ENCODE measurements at places on chromosomes 7 and 10. TPM values are rescaled to one million over a fixed set of nuclear protein-coding genes. Genes with fewer than 3 reads are reported as not detected.

HERC4 gene
- total RNA-seq: 106 TPM

HOXA10 gene
- total RNA-seq: not detected

SPRN gene
- not detected for total RNA-seq

CACNA2D1 gene
- not detected for total RNA-seq

MYPN gene
- not detected for total RNA-seq

GTPBP4 gene
- 67.7 TPM for total RNA-seq

SAP25 gene
- 118 TPM for total RNA-seq

PON1 gene
- total RNA-seq: not detected

RAB18 gene
- total RNA-seq: 79.8 TPM

CFAP46 gene
- not detected for total RNA-seq

GNAT3 gene
- total RNA-seq: not detected

CYP3A4 gene
- total RNA-seq: not detected

KAZALD1 gene
- total RNA-seq: not detected

ZNF273 gene
- total RNA-seq: 9.5 TPM

LEP gene
- total RNA-seq: not detected

SPDYE2B gene
- total RNA-seq: not detected

DNA sequence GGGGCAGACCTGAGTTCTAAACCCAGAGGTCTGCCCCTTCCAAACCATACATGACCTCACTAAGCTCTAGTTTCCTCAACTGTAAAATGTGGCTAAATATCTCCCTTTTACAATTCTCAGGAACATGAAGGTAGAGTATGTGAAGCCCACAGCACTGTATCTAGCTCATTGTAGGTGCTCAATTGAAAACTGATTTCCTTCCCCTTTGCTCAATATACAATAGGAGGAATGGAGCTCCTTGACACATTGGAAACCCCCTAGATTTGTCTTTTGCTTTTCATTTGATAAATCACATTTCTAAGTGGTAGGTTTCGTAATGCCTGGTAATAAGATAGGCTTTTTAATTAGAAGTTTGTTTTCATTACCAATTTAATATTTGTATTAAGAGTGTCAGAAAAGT, 153.3 kb downstream of the ARID5B start:
- DNase-seq: no peak

DNA sequence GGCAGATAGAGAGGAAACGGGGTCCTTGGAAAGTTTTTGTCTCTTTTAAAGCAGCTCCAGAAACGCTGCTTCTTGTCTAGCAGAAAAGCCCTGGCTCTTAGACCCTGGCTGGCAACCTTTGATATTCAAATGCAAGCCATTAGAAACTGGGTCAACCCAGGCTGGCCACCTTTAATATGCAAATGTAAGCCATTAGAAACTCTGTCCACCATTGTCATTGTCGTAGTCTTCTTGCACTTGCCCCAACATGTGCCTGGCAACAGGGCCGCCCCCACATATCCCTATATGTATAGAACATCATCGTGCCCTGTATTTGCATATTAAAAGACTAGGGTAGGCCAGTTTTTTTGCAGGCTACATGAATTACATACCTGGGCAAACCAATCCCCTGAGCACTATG, 621.3 kb upstream of the DPP6 start:
- DNase-seq: no peak

- DNase-seq: no peak
Measured at GRCh38 chr10:90798482-90798881, 59.4 kb downstream of the HTR7 start.

DNA sequence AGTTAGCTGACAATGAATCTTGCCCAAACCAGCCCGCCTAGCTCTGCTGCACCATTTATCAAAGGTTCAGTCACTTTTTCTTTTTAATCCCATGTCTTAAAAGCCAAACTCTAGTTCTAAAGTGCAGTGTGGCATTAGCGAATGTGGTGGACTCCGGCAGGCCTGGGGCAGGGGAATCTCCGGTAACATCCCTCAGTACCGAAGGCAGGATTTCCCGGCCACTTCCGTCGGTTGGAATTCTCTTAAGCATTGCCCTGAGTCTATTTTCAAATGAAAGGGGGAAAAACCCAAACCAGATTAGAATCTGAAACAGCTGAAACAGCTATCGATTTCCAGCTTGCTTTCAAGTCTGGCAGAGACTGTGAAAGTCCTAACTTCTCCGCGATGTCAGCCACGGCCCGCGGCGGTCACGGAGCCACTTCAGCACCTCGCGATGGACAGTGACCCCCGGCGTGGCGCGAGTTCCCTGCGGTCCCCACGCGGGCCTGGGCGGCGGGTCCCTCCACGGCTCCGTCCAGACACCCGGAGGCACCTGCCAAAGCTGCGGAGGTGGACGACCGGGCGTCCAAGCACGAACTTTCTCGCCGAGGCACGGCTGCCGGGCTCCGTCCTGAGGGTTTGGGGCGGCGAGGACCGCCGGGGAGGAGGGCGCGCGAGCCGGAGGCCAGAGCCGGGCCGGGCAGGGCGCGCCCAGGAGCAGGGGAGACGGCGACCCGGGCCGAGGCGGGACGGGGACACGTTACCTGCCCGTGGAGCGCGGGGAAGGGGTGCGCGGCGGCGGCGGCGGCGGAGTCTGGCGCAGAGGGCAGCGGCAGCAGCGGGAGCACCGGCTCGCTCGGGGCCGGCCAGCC, 745 bp downstream of the TCERG1L start:
- DNase-seq: no peak

GRCh38 chr10:11570751-11571150, 40.7 kb downstream of the USP6NL start:
- DNase-seq: no peak

- no peak for DNase-seq
Measured at GRCh38 chr10:110373059-110373458, 68.3 kb upstream of the SMNDC1 start.

DNA sequence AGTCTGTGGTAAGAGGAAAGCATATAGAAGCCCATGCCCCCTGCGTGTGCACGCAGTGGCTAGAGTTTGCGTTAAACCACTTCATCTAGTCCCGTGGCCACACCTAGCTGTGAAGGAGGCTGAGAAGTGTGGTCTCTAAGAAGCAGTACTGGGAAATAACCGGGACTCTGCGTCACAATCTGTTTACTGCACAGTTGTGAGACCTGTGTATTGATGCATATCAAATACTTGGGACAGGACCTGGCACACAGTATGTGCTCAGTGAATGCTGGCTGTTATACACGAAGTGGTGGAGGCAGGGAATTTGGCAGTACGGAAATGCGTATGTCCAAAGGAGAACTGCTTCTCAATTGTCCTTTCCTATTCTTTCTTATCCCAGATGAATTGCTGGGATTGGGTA, 149.5 kb downstream of the ARHGAP21 start:
- no peak for DNase-seq

GRCh38 chr7:73436031-73436929, 2.7 kb downstream of the FZD9 start:
- DNase-seq: no peak

GRCh38 chr7:91953618-91954017, 13.0 kb downstream of the AKAP9 start:
- no peak for DNase-seq

DNA sequence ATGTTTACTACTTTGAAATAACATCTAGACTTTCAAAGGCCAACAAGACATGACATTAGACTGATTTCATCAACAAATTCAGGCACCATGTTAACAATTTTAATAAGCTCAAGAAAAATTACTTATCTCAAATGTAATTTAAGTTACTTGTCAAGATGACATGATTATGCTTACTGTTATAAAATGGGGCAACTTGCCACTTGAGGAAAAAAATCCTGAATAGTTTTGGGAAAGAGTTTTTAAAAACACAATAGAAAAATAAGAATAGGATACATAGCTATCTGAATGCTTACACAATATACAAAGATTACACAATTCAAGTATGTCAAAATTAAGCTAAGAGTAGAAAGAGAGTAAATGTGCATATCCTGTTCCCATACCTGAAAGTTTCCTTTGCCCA, 85.4 kb downstream of the RNF32 start:
- no peak for DNase-seq

DNA sequence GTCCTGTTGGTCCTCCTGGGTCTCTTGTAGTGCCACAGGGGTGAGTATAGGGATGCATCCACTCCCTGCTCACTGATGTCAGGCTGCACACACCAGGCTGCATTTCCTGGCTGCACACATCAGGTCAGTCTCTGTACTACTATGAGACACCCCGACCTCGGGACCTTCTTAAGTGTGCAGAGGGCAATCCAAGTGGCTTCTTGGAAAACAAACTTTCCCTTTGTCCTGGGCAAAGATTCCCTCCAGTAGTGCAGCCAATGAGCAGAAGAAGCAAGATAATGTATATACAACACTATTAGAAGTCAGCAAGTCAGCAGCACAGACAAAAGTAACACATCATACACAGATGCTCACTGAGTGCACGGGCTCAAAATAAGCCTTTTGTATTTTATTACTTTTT, 493.5 kb downstream of the GRID1 start:
- no peak for DNase-seq

DNA sequence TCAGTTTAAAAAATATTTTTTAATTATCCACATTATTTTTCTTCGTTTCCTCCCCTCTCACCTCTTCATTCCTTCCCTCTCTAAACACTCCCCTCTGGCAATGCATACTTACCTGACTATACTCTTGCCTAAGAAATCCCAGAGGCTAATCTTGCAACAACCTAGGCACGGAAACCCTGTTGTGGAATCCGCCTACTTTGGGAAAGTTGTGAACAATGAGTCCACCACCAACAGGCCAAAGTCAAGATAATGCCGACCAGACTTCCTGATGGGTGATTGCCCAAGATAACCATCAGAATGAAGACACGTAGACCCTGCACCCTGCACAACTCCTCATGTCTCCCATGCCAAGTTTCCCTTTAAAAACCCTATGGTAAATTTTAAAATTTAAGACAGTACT, 521.5 kb downstream of the KIF20B start:
- DNase-seq: no peak

GRCh38 chr7:155878250-155878649, 66.0 kb upstream of the SHH start:
- no peak for DNase-seq

GRCh38 chr7:134619627-134620331, 26.9 kb upstream of the BPGM start:
- no peak for DNase-seq

- no peak for DNase-seq
Measured at GRCh38 chr7:149861728-149862045, 12.1 kb upstream of the ATP6V0E2 start.

GRCh38 chr10:77616766-77617165, 20.8 kb downstream of the KCNMA1 start:
- DNase-seq: no peak

DNA sequence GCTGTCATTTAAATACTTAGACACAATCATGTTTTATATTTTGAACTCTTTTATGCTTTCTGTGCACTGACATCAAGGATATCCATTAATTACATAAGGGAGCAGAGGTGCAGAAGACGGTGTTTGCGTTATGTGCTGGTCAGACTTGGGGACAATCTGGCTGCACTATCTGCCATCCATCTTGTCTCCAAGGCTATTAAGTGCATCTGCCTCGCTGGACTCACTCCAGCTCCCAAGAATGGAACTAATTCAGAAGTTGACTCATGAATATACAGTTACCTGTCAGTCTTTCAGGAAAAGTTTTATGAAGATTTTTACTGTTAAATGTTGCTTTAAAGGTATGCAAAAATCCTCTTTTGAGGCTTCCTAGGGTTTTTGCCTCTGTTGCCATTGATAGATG, 391.0 kb downstream of the SUGCT start:
- DNase-seq: no peak

- no peak for DNase-seq
Measured at GRCh38 chr7:5421714-5422395, 1.8 kb downstream of the TNRC18 start.

DNA sequence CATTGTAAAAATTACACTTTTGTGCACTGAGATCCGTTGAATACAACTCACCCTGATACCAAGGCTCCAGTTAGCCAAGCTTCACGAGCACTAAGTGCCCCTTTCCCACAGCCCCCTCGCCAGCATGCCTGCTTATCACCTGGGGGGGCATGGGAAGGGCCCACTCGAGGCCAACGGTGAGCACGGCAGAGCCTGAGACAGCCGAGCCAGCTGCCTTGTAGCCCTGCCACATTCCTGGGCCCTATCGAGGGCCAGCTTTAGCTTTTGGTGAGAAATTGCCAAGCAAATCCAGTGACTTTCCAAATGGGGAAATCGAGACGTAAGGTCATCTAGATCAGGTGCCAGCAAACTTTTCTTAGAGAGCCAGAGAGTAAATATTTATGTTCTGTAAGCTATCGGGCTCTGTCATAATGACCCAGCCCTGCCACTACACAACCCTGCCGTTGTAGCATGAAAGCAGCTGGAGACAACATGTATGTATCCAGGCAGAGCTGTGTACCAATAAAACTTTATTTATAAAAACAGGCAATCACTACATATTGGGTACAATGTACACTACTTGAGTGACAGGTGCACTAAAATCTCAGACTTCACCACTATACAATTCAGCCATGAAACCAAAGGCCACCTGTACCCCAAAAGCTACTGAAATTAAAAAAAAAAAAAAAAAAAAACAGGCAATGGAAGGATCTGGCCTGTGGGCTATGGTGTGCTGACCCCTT, 83.6 kb downstream of the FAM53B start:
- DNase-seq: no peak

DNA sequence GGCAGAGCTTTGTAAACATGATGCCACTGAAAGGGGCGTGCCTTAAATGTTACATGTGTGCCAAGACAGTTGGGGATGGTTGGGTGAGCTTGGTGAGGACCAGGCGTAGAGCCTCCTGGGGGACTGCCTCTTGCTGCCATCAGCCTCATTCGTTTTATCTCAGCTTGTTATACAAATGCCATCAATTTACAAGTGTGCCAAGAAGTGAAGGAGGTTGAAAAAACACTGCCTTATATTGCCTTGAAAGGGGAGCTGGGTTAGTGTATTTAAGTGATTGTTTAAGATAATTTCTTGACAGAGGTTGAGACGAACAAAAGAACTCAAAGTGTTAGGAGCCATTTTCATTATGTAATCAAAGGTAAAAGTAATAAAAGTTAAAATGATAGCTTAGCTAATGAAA, 354.7 kb downstream of the PHTF2 start:
- DNase-seq: no peak

DNA sequence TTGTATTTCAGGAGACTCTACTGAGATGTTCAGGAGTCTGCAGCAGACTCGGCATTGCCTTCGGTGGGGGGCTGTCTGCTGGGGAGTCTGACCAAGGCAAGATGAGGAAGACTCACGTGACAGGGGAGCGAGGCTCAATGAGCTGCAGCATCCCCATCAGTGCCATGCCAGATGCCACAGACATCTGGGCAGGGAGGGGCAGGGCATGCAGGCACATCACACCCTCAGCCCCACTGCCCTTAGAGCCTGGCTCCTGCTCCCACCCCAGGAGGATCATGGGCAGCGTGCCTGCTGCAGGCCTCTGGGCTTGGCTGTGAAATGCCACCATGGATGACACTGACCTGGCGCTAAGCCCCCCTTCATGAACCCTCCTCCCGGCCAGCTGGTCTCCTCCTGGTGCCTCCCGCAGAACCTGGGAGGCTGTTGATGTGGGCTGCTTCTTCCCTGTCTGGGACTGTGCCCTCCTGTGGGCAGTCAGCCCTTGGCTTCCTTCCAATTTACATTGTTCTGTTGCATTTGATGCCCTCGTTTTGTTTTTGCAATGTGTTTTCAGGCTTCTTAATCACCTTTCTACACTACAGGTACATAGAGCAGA, 235.0 kb downstream of the PAXIP1 start:
- DNase-seq: no peak

Data from naive thymus-derived CD8-positive, alpha-beta T cell (primary cell).